EH (cell line): ENCODE measurements at places on chromosomes 1 and 21.
A peak's percentile ranks its signal among the peaks of the same experiment; 100 is the strongest.

DNA sequence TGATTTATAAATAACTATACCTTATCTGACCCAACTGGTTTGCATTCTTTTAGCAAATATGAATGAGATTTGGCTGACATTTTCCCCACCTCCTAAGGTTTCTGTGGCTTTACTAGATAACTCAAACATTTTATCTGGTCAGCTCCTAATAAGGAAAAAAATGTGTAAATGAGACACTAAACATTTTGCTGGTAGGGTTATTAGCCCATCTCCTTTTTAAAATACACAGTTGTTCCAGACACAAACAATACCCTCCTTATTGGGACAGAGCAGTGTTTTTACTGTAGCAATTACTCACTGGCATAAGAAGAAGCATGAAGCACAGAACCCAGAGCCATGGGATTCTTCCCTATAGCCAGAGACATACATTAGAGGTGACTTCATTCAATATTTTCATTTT is 53.8 kb upstream of the NUF2 start:
- peak; percentile 54 for DNase-seq

- peak; percentile 73 for DNase-seq
Observed at GRCh38 chr1:6889875-6890480, 104.7 kb downstream of the CAMTA1 start.

- DNase-seq = no peak
Observed at GRCh38 chr1:89863165-89863830, 42.5 kb downstream of the LRRC8D start.

DNA sequence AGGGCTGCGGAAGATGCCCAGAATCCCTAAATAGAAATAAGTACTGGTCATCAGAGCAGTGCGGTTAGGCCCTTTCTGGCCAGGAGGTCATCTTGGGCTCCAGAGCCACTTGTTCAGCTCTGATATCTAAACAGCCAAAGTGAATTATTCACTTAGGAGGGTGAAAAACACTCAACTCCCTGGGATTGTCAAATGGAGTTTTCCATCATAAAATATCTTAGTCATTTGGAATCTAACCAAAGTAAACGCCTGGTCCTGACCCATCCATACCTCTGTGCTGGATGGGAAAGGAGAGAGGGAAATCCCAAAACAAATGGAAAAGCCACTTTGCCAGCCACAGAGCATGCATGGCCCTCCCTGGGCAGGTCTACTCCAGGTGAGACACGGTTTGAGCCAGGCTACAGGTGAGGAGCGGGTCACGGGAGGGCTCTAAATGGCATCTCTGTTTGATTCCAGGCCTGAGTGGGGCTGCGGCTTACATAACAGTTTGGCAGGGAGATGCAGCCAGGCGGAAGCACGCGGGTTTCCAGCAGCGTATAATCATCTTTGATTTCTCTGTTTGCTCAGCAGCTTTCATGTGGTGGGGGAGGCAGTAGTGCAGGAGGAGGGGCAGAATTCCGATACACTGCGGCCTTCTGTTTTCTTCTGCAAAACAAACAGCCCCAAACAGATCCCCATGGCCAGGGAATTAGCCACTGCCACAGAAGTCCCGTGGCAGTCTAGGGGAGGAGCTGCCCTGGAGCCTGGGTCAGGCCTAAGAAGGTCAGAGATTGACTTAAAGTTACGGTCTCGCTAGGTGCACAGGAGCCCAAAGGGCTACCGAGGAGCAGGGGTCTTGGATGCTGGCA is 59.1 kb upstream of the ZNF648 start:
- DNase-seq = peak; percentile 66

DNA sequence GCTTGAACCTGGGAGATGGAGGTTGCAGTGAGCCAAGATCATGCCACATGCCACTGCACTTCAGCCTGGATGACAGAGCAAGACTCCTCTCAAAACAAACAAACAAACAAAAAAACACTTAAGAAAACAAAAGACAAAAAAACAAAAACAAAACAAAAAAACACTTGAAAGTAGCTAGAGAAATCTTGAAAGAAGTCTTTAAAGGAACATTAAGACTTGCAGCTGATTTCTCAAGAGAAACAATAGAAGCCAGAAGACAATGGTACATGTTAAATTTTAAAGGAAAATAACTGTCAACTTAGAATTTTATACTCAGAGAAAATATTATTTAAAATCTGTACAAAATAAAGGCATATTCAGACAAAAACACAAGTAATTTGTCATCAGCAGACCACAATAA is 71.3 kb downstream of the HLX start:
- DNase-seq = no peak

DNA sequence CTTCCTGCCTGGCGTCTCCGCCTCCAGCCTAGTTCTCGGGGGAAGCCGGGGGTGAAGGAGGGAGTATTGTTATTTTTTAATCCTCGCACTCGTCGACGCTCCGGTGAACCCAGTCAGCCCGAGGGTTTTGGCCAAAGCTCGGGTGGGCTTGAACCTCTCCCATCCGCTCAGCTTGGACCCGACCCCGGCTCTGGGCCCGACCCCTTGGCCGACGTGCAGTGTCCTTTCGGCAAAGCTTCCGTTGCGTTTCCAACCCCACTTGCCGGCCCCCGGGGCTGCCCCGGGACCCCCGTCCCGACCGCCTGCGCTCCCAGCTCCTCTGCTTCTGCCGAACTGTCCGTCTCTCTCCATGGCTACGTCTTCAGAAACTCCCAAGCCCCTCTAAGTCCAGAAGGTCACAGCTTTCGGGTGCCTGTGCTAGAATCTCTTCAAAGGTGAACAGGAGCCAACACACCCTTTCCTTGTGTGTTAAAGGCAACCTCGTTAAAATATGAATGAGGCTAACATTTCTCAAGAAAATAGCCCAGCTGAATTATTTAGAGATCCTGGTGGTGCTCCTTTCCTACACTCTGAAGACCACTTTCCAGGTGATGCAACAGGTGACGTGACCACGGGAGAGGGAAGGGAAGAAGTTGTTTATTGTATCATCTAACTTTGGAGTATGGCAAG is 647 bp downstream of the DESI2 start:
- DNase-seq = peak; percentile 36

GRCh38 chr1:36279110-36279788 is 26.9 kb upstream of the SH3D21 start:
- peak; percentile 40 for DNase-seq

DNA sequence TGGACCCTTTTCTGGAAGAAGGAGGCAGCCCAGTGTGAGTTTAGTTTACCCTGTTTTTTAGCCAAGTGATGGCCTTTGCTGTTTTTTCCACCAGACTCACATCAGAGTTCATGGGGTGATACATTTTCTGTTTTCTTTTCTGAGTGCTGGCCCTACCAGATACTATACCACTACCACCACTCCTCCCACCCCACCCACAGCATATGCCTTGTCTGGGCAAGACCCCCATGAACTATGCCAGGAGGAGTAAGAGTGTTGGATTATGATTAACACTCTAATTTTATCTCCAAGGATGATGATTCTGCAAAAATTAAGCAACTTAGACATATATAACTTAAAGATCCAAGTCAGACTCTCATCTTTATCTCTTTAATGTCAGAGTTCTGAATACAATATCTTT is 26.1 kb downstream of the FABP3 start:
- DNase-seq = no peak

DNA sequence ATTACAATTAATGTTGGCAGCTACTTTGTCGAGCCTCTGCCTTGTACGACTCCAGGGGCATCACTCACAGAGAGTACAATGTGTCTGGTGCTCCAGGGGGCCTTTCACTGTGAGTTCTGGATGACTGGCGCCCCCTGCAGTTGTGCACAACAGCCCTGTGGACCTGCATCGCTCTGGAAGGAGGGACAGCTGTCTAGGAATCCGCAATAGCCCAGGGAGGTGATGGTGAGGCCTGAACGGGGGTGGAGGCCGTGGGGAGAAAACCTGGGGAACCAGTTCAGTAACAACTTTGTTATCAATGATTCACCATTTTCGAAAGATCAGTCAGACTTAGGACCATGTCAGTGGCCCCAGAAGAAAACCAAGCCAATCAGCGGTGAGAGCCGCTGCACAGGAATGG is 189.1 kb downstream of the KAZN start:
- DNase-seq = no peak

GRCh38 chr1:211092955-211093354 is 41.0 kb downstream of the KCNH1 start:
- no peak for DNase-seq

DNA sequence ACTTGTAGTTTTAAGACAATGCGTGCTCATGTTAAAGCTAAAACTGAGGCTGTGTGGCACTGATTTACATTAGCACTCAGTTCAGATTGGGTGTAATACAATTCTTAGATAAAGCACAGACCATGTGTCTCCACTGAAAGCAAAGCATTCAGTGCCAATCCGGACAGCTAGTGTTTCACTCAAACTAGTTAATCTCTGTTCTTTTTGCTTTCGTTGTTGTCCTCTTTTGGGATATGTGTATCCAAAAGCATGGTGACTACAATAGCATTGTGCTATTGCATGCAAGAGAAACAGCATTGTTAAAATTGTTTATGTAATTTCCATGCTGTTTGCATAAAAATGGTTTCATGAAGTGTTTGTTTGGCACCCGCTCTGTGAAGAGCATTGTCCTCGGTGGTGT is 54.6 kb downstream of the F3 start:
- DNase-seq = no peak

DNA sequence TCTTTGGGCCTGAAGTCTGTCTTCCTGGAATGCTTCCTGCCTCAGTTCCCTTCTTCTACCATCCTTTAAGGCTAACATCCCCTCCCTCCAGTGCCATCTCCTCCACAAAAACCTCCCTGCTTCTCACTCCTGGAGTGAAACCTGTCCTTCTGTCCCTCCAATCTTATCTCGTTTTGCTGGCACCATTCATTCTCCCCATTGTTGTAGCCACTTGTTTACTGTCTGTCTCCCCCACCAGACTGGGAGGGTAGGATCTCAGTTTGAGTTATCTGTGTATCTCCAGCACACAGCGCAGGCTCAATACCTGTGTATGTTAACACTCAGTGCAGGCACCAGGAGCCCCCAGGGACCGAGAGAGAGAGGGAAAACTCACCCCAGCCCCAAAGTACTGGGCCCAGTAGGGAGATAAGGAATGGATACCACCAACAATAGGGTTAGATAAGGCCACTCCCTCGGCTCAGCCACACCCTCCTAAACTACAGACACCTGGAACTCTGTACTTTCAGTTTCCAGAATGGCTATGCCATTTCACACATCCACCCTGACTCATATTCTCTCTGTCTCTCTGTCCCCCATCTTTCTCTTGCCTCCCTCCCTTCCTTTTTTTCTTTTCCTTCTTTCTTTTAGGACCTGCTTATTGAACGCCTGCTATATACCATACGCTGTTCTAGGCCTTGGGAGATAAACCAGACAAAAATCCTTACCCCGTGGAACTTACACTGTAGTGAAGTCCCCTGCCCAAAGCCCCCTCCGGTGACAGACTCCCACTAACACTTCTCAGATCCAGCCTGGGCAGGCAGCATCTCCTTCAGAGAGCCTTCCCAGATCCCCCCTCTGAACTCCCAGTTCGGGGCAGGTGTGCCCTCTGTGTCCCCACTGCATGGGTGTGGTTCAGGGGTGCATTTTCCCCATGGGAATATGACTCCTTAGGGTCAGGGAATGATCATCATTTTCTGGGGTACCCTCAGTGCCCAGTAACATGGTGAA is 3.3 kb upstream of the SSBP3 start:
- no peak for DNase-seq

DNA sequence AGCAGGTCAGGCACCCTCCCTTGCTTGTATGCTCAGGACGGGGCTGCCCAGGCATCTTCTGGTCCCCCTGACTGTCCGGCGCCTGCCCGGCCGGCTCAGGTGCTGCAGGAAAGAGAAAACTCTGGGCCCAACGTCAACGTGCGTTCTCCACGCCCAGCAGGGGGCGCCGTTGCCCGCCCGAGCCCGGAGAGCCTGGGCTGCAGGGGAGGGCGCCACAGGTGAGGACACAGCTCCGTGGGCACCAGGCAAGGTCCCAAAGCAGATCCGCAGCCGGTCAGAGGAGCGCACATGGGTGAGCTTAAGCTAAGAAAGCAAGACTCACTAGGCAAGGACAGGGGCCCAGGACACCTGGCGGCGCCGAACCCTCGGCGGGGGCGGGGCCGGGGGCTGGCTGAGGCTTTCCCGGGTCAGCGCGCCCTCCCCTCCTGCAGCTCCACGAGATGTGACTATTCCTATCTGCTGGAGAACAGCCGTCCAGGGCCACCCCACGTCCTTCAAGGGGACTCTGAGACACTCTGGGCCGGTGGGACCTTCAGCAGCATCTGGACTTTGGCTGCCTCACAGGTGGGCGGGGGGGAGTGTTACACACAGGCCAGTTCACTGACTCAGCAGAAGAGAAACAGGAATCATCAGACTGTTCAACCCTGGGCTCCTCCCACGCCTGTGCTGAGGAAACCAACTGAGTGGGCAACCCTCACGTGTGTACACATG is 29.3 kb downstream of the KRTAP10-1 start:
- DNase-seq = peak; percentile 4

- no peak for DNase-seq
Observed at GRCh38 chr1:182205351-182206022, 144.0 kb upstream of the ZNF648 start.

DNA sequence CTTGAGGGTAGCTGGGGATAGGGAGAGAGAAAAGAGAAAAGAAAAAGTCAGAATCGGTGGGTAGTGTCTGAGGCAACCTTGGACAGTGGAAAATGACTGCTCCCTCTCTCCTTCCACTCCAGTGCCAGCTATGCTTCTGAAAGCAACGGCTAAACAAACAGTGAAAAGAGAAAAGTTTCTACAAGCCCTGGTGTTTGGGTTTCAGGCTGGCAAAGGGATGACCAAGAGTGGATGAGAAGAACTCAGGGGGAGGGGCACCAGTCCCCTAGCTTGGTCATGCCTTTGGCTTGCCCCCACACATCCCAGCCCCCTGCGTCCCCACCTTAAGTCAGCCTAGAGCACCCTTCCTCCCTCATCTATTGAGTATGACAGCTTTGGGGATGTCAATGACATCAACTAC is 8.6 kb downstream of the IL22RA1 start:
- no peak for DNase-seq

GRCh38 chr1:231376875-231377549 is 38.9 kb downstream of the SPRTN start:
- DNase-seq = peak; percentile 27

DNA sequence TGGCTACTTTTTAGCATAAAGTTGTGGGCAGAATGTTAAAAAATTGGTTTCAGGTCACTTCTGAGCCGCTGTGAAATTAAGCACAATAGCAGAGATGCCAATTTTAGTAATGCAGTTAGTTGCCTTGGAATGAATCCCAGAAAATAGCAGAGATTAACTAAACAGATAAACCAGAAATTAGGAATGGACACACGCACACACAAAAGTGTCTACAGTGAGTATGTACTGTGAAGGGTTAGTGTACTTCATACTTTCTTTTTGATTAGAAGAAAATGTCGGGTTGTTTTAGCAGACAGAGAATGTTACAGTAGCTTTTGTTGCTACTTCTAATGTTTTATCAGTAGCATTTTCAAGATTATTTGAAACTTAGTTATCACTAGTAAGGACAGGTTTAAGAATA is 106.7 kb downstream of the LEPR start:
- peak; percentile 93 for DNase-seq

- DNase-seq = peak; percentile 22
Observed at GRCh38 chr1:247077876-247078257, 744 bp downstream of the ZNF670 start.

- no peak for DNase-seq
Observed at GRCh38 chr1:150925080-150925479, 1.1 kb upstream of the SETDB1 start.

- DNase-seq = no peak
Observed at GRCh38 chr1:220730486-220730885, 17.6 kb upstream of the MTARC2 start.
